Lower lobe of right lung (tissue), 2 donors: ENCODE measurements at places on chromosomes 4 and X. TPM values are rescaled to one million over a fixed set of nuclear protein-coding genes. Genes with fewer than 3 reads are reported as not detected.

- H3K36me3 ChIP-seq = peaks cover 39% of the 10 kb centered on the region
- DNase-seq = no peak
- no peak overlapping the region for H3K27ac ChIP-seq
- H3K4me3 ChIP-seq = no peak overlapping the region
- no peaks in the 10 kb centered on the region for H3K27me3 ChIP-seq
Observed at GRCh38 chr4:185363251-185363650, 32.5 kb downstream of the LRP2BP start.

DNA sequence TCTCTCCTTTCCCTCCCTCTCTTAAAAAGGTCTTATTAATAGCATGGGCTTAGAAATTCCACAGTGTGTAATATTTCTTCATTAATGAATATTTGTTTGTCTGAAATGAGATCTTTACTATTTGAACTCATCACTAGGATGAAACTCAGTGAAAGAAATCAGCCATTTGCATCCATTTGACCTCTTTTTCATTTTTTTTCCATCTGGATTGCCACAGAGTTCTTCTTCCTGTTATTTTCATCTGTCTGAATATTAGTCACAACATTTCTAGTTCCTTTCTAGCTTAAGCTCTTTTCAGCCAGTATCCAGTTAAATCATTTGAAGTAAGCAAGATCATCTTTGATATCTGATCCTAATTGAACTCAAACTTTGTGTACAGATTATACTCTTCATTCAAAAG lies 69.2 kb upstream of the PLS3 start:
- no peak for DNase-seq
- H3K4me1 ChIP-seq = no peaks in the 10 kb centered on the region
- H3K4me3 ChIP-seq = no peak overlapping the region
- no peaks in the 10 kb centered on the region for H3K27me3 ChIP-seq
- no peaks in the 10 kb centered on the region for H3K36me3 ChIP-seq

DNA sequence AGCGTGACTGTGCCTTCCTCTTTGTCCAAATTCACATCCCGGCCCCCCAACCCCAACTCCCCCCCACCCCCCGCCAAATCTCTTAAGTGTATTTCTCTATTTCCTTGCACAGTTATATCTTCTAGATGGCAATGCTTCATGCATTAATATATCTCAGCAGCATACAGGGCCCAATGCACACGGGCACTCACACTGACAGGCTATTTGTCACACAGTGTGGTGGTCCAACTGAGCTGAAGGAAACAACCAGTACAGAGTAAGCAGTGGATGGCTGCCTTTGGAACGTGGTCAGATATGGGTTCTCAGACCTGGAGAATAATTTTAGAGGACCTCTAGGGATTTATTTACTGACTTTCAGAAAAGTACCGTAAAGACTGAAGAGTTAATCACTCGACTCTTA lies 681 bp downstream of the EXOC1 start:
- H3K27me3 ChIP-seq = no peaks in the 10 kb centered on the region
- H3K4me3 ChIP-seq = peak overlapping the region; percentile 91
- peaks cover 20% of the 10 kb centered on the region for H3K4me1 ChIP-seq
- DNase-seq = no peak
- peaks cover 10% of the 10 kb centered on the region for H3K36me3 ChIP-seq

GRCh38 chr4:7514789-7515188 lies 80.1 kb upstream of the PSAPL1 start:
- H3K27ac ChIP-seq = no peak overlapping the region
- H3K4me3 ChIP-seq = no peak overlapping the region
- no peak for DNase-seq
- peaks cover 7% of the 10 kb centered on the region for H3K27me3 ChIP-seq
- H3K4me1 ChIP-seq = no peaks in the 10 kb centered on the region

DNA sequence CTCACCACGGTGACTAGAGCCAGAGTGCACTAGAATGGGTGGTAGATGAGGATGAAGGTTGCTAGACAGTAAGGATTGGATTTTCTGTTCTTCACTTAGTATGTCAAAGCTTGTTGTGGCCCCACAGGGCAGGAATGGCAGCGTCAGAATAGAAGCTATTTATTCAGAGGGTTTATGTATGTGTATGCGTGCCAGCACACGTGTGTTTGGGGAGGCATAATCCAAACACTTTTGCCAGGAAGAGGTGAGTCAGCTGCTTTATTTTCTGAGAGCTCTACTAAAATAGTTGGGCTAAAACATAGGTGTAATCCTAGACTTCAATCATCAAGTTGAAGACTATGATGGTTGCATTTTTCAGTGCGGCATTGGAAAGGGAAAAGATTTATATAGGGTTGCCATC lies 1.2 kb upstream of the MAGEE2 start:
- no peaks in the 10 kb centered on the region for H3K36me3 ChIP-seq
- H3K4me1 ChIP-seq = no peaks in the 10 kb centered on the region
- no peak overlapping the region for H3K27ac ChIP-seq

Gene ABCB7
- 30.1 TPM for total RNA-seq

- no peaks in the 10 kb centered on the region for H3K36me3 ChIP-seq
- H3K4me1 ChIP-seq = no peaks in the 10 kb centered on the region
- no peak for DNase-seq
- no peak overlapping the region for H3K4me3 ChIP-seq
Observed at GRCh38 chr4:122666527-122667245, 45.8 kb upstream of the IL21 start.

DNA sequence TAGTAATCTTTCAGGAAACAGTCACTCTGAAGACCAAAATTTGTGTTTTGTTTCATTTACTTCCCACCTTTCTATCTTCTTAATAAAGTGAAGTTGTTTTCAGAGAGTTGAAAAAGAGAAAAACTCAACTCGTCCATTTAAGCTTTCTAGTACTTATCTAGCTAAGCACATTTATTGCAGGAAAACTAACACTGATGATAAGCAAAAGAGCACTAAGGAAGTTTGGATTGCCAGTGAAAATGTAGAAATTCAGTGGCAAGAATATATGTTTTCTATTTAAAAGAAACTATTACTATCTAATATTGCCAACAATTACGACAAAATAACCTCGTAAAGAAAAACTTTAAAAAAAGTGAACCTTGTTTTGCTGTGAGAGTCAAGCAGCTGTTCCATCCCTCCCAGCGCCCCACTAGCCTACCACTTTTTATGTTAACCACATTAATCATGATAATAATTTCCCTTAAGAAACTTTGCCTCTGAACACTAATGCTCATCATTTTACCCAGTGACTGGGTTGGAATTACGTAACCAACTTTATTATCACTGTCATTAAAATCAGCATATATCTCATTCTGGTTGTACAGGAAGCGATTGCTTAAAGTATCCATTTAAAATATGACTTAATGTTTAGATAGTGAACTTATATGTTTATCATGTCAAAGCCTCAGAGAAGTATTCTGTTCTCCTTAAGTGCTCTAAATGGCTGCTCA lies 24.8 kb downstream of the SPRY1 start:
- no peaks in the 10 kb centered on the region for H3K36me3 ChIP-seq
- H3K4me1 ChIP-seq = peaks cover 17% of the 10 kb centered on the region
- H3K27me3 ChIP-seq = no peaks in the 10 kb centered on the region
- peak overlapping the region; percentile 9 for H3K4me3 ChIP-seq
- peak overlapping the region; percentile 13 for H3K27ac ChIP-seq
- no peak for DNase-seq

DNA sequence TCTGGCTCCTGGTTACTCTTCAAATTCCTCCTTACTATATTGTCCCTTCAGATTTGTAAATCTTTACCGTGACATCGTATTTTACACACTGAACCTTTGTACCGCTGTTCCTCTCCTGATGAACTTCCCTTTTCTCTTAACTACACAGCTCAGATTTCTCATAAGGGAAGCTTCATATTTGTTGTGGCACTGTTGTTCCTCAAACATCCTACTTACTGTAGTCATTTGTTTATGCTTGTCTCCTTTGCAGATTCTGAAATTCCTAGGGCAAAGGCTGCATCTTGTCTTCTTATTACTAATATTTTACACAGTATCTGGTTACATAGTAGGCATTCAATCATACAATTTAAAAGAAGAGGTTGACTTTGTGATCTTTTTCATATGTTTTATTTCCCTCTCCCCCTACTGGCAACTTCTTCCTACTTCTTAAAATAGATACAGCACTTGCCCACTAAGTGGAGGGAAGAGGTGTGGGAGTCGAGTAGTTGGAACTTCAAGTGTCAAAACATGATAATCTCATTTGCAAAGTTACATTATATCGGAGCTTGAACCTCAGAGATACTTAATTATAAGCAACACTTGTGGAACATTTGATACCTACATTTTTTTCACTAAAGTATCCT lies 50.0 kb downstream of the TET2 start:
- H3K4me3 ChIP-seq = no peak overlapping the region
- no peaks in the 10 kb centered on the region for H3K36me3 ChIP-seq
- peaks cover 44% of the 10 kb centered on the region for H3K4me1 ChIP-seq
- no peak overlapping the region for H3K27ac ChIP-seq
- DNase-seq = no peak

Gene FHDC1
- total RNA-seq = 21.9 TPM

Gene LIMCH1
- 267 TPM for total RNA-seq

Gene MAGEC3
- not detected for total RNA-seq

DNA sequence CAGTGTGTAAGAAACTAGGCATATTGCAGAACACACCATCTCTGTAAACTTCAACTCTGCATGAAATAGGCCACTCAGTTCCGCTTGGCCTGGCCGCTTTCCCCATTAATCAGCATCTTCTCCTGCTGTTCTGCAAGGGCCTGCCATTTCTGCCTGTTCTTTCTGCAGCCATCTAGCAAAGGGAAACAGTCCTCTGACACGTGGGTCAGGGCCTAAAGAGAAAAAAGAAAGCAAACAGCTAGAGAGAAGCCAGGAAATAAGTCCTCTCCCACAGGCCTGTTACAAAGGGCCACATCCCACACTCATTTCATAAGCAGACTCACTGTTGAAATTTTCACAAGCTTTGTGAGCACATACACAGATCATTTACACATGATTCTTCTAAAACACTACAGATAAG lies 130.1 kb downstream of the PDE5A start:
- no peak overlapping the region for H3K27ac ChIP-seq
- no peaks in the 10 kb centered on the region for H3K4me1 ChIP-seq
- H3K27me3 ChIP-seq = no peaks in the 10 kb centered on the region
- peaks cover 98% of the 10 kb centered on the region for H3K36me3 ChIP-seq
- DNase-seq = no peak

DNA sequence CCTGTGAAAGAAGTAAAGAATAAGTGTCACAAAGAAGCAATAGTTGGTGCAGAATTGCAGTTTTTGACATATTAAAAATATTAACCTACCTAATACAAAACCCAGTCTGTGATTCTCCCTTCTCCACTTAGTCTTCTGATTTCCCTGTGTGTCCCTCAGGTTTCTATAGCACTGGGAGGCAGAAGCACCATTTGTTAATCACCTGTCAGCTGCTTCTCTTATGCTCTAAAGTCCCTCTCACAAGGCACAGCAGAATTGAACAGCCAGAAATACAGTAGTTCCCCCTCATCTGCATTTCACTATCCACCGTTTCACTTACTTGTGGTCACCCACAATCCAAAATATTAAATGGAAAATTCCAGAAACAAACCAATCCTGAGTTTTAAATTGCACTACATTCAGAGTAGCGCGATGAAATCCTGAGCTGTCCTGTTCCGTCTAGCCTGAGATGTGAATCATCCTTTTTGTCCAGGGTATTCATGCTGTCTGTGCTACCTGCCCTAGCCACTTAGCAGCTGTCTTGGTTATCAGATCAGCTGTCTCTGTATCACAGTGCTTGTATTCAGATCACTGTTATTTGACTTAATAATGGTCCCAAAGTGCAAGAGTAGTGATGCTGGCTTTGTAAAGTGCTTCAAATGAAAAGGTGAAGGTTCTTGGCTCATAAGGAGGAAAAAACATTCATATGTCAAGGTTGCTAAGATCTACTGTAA lies 984.1 kb upstream of the GRID2 start:
- no peaks in the 10 kb centered on the region for H3K27me3 ChIP-seq
- no peaks in the 10 kb centered on the region for H3K36me3 ChIP-seq
- no peaks in the 10 kb centered on the region for H3K4me1 ChIP-seq
- no peak overlapping the region for H3K27ac ChIP-seq
- H3K4me3 ChIP-seq = no peak overlapping the region

DNA sequence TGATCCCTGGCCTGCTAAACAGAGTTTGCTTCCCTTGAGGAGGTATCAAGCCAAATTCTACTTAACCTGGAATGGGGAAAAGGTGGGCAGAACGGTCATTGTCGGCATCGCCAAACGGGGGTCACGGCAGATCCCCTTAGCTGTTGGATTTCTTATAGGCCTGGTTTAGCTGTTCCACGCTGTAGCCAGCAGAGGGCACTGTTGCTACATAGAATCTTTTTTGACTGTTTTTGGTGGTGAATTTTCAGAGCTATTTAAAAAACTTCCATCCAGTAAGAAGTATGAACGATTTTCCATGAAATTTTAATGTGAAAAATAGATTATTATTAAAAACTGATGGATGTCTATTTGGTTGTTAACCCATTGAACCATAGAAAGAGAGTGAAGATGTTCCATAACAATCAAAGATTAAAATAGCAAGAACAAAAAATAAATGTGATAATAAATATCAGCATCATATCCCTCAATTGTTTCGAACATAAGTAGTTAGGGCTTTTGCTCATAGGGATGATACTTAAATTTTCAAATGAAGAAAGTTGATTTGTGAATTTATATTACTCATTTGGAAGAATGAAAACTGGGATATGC lies 56.6 kb downstream of the LINC00632 start:
- DNase-seq = no peak
- no peak overlapping the region for H3K4me3 ChIP-seq
- H3K36me3 ChIP-seq = no peaks in the 10 kb centered on the region
- H3K27ac ChIP-seq = no peak overlapping the region
- no peaks in the 10 kb centered on the region for H3K27me3 ChIP-seq

Gene NRK
- 0.53 TPM for total RNA-seq

- H3K4me1 ChIP-seq = no peaks in the 10 kb centered on the region
- H3K36me3 ChIP-seq = no peaks in the 10 kb centered on the region
- H3K27me3 ChIP-seq = no peaks in the 10 kb centered on the region
- no peak for DNase-seq
Observed at GRCh38 chr4:13168326-13168725, 315.8 kb downstream of the RAB28 start.

DNA sequence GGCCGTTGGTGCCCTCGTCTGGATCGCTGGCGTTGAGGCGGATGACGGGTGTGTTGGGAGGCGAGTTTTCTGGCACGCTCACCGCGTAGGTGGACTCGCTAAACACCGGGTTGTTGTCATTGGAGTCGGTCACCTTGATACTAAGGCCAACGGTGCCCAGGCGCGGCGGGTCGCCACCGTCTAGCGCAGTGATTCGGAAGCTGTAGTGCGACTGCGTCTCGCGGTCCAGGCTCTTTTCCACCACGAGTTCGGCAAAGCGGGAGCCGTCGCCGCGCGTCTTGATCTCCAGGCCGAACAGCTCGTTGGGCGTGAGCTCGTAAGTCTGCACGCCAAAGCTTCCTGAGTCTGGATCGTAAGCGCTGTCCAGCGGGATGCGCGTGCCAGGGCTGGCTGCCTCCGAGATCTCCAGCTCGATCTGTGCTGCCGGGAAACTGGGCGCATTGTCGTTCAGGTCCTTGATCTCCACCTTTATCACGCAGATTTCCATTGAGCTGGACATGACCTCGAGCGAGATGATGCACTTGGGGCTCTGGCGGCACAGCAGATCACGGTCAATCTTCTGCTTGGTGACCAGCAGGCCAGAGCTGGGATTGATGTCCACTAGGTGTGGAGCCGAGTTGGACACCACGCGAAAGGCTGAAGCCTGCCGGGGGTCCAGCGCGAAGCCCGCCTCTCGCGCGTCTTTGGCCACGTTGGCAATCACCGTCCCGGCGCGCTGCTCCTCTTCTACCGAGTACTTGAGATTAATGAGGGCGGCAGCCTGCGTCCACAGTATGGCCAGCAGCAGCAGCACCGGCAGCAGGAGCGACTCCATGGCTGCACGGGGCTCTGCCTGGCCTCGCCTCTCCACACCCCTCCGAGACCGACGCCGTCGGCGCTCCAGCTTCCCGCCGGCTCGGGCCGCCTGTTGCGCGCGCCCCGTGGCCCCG lies 2.0 kb downstream of the PCDH19 start:
- H3K27me3 ChIP-seq = peaks cover 48% of the 10 kb centered on the region
- H3K27ac ChIP-seq = no peak overlapping the region
- no peak overlapping the region for H3K4me3 ChIP-seq
- H3K36me3 ChIP-seq = no peaks in the 10 kb centered on the region
- H3K4me1 ChIP-seq = no peaks in the 10 kb centered on the region
